Activated CD8-positive, alpha-beta T cell treated with anti-CD3 and anti-CD28 coated beads, Interleukin-2, amount 10 ng/mL, durations not matched to agents 7 days and 5 days (primary cell): ENCODE measurements at places on chromosomes 13 and 19.

DNA sequence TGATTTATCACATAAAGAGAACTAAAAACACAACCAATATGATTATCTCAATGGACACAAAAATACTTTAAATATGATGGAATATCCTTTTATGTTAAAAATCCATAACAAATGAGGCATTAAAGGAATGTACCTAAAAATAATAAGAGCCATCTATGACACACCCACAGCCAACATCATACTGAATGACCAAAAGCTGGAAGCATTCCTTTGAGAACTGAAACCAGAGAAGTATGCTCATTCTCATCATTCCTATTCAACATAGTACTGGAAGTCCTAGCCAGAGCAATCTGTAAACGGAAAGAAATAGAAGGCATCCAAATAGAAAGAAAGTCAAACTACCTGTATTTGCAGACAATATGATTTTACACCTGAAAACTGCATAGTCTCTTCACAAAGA is 671.0 kb downstream of the SLITRK1 start:
- no peaks in the 10 kb centered on the region for H3K27me3 ChIP-seq
- no peak overlapping the region for H3K27ac ChIP-seq
- no peaks in the 10 kb centered on the region for H3K36me3 ChIP-seq
- DNase-seq: no peak

DNA sequence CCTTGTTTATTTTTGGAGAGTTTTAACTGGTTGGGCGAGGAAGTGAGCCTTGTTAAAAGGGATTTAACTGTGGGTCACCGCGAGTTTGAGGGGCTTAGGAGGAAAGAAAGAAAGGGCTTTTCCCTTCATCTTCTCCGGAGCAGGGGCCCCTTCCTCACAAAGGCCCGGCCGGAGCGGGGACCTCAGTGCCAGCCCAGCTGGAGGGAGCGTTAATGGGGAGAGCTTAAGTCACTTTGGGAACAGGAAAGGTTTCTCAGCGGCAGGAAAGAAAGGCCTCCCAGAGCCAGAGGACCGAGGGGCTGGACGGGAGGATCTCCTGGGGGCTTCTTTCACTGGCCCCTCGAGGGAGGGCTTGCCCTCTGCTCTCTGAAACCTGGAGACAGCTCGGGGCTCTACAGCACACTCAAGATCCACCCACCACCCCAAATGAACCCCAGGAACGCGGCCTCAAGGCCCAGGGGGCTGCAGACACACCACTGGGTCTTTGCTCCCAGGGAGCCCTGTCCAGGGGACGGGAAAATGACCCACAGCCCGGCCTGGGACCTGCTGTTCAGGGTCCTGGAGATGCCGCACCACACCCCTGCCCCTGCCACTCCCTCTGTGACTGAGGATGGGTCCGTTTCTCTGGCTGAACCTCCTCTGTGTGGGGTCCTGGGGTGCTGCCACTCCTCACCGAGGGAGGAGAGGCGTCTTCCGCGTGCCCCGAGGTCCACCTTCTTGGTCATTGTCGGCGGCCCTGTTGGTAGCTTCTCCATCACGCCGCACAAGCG is 128.3 kb downstream of the URI1 start:
- H3K4me1 ChIP-seq: peaks cover 11% of the 10 kb centered on the region
- no peak overlapping the region for H3K27ac ChIP-seq
- H3K27me3 ChIP-seq: no peaks in the 10 kb centered on the region
- H3K36me3 ChIP-seq: no peaks in the 10 kb centered on the region

DNA sequence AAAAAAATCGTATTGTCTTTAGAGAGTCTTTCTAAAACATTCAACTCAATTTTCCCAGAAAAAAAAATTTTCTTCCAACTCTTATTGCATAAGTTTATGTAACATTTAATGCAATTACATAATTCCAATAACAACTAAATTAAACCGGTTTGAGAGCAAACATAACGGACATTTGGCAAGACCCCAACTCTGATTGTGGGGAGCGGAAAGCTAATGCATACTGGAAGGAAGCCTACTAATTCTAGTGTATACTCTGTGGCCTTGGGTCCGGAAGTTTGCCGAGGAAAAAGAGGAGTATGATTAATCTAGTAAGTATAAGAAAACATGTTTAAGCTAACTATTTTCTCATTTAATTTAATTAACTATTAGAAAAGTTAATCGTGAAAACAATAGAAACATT is 21.3 kb upstream of the MIR17HG start:
- H3K4me1 ChIP-seq: peaks cover 20% of the 10 kb centered on the region
- H3K4me3 ChIP-seq: no peak overlapping the region
- peaks cover 9% of the 10 kb centered on the region for H3K27me3 ChIP-seq

GRCh38 chr13:72585254-72585653 is 142.2 kb downstream of the MZT1 start:
- no peak for DNase-seq
- H3K27ac ChIP-seq: no peak overlapping the region
- H3K4me1 ChIP-seq: no peaks in the 10 kb centered on the region

- peaks cover 56% of the 10 kb centered on the region for H3K4me1 ChIP-seq
- H3K27me3 ChIP-seq: peaks cover 7% of the 10 kb centered on the region
- no peak for DNase-seq
- H3K4me3 ChIP-seq: no peak overlapping the region
- H3K27ac ChIP-seq: no peak overlapping the region
These were observed 30.8 kb downstream of the KLF2 start for GRCh38 chr19:16355293-16356043.

GRCh38 chr13:46172531-46172991 is 9.4 kb downstream of the LCP1 start:
- peaks cover 89% of the 10 kb centered on the region for H3K36me3 ChIP-seq
- peak overlapping the region; percentile 74 for H3K4me3 ChIP-seq
